ENCODE measurements at places on chromosomes 5 and 9.
A peak's percentile ranks its signal among the peaks of the same experiment; 100 is the strongest.

DNA sequence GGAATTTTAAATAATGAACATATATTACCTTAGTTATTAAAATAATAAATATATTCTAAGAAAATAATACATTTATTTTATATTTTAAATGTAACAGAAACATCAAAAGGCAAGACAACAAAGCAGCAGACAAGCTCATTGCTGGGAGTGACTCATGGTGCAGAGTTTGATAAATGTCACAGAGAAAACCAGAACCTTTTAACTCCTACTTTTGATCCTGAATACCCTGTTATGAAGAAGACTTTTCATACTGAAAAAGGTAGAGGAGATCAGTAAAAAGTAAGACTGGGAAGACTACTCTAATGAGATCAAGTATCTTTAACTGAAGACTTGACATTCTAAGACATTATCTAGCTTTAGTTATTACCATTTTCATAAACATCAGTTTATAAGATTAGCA, 99.0 kb upstream of the GNA14 start:
- no peak for DNase-seq

DNA sequence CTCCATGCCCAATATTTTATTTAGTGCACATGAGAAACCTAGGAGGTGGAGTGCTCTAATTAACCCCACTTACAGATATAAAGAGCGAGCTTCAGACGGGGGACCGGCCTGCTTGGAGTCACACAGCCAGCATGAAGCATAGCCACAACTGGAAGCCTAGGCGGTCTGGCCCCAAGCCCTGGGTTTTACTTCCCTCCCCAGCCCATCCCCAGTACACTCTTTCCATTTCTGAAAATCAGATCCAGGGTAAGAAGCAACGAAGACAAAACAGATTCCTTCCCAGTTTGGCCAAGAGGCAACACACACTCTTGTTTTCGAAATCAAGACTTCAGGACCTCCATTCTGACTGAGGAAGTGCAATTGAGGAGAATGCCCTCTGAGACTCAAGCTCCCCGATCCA, 27.1 kb downstream of the KCNMB1 start:
- no peak for DNase-seq

- DNase-seq, result no peak
Observed at GRCh38 chr9:5813824-5814223, 19.1 kb downstream of the ERMP1 start.

DNA sequence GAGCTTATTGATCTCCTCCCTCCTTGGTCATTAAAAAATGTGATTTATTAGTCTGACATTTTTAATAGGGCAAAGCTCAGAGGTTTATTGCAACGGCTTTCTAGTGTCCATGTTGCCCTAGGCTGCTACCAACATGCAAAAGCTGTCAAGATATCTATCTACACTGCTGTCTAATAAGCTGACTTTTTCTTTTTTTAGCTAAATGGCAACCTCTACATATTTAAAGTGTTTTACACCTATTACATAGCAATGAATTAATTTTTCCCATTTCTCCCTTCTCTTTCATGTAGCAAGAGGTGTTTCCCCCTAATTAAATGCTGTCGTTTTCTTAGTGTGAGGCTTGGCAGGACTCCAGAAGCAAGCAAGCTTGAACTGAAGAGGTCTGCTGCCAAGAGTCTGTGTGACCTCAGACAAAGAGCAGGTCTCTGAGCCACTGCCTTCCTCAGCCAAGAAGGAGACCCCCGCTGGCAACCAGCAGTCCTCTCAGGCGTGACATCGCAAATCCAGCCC, 79.4 kb downstream of the GAS1 start:
- DNase-seq, result no peak

DNA sequence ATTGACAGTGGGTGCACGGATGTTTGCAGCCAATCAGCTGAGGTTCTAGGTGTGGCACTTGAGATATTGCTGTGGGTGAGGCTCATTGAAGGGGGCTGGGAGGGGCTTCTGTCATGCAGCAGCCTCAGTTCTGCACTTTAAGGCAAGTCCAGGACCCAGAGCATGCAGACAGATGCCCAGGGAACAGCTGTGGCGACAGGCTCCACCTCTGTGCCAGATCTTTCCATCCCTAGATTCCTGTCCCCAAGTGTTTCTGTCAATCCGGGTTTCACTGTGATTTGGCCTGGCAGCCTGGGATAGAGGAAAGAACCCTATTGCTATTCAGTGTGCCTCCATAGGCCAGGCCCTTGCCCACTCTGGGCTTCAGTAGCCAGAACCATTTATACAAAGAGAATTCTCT, 20.8 kb upstream of the CERCAM start:
- DNase-seq, result no peak

DNA sequence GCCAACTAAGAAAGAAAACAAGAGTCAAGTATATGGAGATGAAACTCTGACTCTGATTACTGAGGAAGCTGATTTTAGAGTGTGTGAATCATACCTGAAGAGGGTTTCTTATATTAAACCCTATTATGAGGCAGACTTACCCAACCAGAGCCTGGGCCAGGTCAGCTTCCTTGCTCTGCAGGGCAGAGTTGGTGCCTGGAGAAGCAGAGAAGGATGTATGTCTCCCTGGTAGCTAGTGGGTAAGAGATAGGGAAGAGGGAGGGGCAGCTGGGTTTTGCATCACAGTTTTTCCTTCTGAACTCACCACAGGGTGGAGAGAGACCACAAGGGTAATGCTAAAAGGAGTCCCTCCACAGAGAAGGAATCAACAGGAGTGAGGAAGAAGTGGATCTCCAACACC, 104.1 kb downstream of the CMYA5 start:
- no peak for DNase-seq

- no peak for DNase-seq
Observed at GRCh38 chr5:124628721-124629596, 117.5 kb downstream of the ZNF608 start.

DNA sequence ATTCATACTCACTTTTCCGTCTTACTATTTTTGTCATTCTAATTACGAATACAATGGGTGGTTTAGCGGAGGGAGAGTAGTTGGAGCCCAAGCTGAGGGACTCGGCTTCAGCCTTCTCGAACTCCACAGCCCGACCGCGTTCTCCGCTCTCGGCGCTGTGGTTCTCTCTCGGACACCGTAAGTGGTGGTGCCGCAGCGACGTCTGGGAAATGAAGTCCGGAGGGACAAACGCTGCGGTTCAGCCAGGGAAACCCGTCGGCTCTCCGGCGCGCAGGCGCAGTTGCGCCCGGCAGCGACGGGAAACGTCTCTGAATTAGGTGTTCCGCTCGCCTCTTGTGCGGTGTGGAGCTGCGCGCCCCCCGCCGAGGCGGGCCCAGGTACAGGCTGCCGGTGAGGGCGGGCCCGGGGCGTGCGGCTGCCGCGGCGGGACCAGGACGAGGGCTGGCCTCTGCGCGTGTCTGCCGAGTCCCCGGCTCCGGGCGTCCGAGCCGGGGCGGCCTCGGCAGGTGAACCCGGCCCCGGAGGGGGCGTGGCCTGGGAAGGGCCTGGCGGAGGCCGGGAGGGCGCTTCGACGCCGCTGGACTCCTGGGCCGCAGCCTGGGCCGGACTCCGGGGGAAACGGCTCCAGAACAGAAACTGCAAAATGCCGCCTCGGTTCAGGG, at the start of gene ZNF879:
Gene ZNF879 (plus strand): TSS at position 277 of the 662 bp plus-strand sequence. CDS start 1,201 bp downstream, outside the sequence.
- peak; percentile 96 for DNase-seq

DNA sequence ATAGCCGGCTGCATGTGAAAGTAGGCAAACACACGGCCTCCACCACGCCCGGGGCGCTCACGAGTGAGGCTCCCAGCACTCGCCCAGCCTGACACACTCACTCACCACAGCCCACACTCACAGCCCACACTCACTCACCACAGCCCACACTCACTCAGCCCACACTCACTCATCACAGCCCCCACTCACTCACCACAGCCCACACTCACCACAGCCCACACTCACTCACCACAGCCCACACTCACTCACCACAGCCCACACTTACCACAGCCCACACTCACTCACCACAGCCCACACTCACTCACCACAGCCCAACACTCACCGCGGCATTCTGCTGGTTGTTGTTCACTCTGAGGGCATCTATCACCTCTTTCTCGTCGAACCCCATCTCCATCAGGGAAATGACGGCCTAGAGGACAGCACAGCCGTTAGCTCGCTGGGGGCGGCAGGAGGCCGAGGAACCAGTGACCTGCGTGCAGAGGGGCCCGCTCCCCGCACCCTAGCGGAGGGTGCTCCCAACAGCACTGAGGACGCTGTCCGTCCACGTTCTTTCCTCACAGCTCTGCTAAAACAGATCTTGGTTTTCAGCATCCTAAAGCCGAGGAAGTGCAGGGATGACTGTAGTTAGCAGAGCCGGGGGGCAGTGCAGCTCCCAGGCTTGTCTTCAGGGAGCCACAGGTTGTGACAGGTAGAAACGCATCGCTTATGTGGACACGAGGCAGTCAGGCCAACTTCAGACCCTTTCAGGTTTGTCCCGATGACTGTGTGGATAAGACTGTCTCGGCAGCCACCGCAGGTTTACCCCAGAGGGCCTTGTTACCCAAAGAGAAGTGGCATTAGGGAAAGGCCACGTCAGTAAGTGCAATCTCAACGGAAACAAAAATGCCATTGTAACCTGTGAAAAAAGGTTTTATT, 21.6 kb downstream of the UBAC1 start:
- peak; percentile 45 for DNase-seq

DNA sequence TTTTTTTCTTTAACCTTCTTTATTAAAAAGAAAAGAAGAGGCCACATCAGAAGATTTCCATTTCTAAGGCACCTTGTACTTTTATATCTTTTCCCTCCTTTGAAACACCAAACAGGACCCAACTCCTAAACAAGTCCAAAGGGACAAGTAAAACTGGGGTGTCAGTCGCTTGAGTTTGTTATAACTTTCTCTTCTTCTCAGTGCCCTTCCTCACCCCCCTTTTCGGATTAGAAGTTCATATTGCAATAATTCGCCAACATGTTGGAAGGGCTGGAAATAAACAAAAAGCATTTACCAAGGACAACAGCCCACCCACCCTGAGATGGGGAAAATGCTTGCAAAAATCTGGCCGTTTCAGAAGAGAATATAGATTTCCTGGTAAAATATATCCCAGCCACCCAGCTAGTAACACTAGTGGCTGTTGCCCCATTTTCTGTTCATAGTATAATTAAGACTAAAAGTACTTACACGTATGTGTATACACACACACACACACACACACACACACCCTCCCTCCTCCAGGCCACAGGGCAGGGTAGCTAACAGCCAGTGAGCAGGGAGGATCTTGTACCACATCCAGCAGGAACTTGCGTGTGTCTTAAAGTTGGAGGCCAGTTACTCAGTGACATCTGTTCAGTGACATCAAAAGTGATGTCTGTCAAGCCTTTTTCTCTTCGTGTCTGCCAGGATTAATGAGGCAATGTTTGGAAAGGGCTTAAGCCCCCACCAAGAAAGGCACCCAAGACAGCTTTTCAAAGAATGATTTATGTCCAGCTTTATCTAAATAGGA, 149.1 kb upstream of the KLF4 start:
- DNase-seq, result peak; percentile 14

- DNase-seq, result no peak
Observed at GRCh38 chr5:81191726-81192372, 41.3 kb upstream of the CKMT2 start.

DNA sequence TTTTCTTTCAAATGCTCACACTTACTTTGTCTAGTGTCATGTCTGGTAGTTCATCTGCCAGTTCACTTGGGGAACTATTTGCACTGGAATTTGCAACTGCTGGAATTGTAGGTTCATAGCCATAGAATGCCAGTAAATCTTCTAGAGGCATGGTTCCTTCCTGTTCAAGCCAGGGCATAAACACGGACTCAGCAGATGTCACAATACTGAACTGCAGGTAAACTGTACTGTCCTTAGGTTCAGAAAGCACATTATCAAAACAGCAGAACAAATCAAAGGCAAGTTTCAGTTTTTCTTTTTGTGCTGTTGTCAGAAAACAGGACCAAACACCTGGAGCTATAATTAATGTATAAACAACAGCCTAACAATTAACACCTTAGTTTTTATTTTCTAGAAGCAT, 13.1 kb downstream of the MIER3 start:
- no peak for DNase-seq

DNA sequence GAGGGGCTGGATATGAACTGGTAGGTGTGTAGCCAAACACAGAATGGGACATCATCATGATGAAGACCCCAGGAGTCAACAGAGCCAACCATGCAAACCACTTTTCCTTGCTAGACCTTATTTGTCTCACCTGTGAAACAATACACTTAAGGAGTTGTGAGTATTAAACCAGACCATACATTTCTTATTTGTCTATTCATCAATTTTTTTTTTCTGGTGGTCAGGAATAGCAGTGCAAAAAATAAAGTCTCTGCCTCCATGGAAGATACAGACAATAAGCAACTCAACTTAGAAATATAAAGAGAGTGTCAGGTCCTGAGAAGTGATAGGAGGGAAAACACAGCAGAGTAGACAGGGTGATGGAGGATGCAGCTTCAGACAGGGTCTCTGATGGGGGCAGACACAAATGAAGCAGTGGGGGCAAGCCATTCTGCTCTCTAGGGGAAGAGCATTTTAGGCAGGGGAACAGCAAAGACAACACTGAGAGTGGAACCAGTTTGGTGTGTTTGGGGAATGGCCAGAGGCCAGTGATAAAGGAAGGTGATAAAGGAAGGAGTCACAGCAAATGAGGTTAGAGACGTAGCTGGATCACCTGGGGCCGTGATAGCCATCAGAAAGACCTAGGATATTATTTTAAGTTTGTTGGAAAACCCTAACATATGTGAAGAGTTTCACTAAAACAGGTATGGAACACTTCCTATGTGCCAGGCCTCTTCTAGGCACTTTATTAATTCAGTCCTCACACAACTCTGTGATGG, 256.2 kb downstream of the MAN2A1 start:
- DNase-seq, result no peak

- no peak for DNase-seq
Observed at GRCh38 chr9:111842313-111842712, 47.6 kb upstream of the SHOC1 start.

- DNase-seq, result no peak
Observed at GRCh38 chr5:159982421-159983173, 26.3 kb upstream of the TTC1 start.

DNA sequence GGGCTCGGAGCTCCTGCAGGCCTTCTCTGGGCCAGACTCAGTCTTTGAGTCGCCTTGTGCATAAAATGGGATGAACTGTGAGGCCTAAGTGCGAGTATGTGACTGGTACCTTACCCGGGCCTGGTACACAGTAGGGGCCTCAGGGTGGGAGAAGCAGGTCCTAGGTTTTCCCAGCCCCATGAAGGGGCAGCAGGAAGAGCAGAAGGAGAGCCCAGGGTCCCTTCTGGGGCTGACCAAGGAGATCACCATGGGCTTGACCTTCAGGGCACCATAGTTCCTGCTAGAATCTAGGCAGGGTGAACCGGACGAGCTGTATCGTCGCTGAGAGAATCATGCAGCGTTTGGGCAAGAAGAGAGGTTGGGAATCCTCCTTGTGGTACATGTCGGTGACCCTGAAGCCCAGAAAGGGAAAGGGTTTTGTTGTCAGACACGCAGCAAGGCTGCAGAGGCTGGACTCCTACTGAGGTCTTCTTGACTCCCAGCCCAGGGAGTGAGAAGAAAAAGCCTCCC, 373 bp upstream of the PHYKPL start:
- no peak for DNase-seq
